ENCODE measurements at places on chromosomes 5 and 9. TPM values are rescaled to one million over a fixed set of nuclear protein-coding genes. Genes with fewer than 3 reads are reported as not detected.

GRCh38 chr5:75435096-75435495 is 76.3 kb downstream of the CERT1 start:
- DNase-seq, result no peak

CNTNAP3 gene
- total RNA-seq, result 22.6 TPM

KCNV2 gene
- total RNA-seq, result not detected

DNA sequence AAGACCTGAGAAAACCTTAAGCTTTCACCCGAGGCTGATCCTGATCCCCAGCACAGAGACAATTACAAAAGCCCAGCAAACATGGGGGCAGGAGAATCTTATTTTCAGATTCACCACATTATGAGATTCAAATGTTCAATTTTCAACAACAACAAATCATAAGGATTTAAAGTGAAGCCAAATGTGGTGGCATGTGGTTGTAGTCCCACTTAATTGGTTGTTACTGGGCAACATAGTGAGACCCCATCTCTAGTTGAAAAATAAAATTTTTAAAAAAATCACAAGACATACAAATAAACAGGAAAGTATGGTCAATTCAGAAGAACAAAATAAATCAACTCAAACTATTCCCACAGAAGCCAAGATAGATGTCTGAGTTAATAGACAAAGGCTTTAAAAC is 3.9 kb upstream of the RABGAP1 start:
- DNase-seq, result no peak

WNT8A gene
- total RNA-seq, result 0.26 TPM

DNA sequence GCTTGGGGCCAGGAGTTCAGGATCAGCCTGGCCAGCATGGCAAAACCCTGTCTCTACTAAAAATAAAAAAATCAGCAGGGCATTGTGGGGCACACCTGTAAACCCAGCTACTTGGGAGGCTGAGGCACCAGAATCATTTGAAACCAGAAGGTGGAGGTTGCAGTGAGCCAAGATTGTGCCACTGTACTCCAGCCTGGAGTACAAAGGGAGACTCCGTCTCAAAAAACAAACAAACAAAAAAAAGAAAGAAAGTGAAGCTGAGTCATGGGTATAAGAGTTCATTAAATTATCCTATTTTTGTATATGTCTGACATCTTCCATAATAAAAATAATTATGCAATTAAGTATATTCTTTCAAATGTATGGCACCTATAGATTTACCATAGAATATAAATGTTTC is 37.2 kb downstream of the CHD1 start:
- no peak for DNase-seq

AQP7 gene
- not detected for total RNA-seq

GRCh38 chr5:109888989-109889388 is 199.3 kb downstream of the MAN2A1 start:
- no peak for DNase-seq
